ENCODE measurements at places on chromosomes 6 and 20.

DNA sequence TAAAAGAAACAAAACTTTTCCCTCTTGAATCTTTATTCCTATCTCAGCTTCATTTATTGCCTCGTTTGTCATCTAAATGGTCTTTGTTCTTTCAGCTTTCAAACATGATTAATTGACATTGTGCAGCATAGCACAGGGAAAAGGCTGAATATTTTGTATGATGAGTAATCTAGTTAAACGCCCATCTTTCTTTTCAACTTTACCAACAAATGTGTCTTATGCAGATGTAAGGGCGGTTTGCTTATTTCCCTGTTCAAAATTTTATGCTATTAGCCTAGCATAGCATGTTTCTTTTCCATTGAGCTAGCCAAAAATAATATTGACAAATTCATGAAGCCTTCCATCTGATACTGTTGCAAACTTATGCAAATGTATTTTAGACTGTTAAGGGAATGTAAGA, 176.4 kb upstream of the AKAP12 start:
- DNase-seq, result no peak

DNA sequence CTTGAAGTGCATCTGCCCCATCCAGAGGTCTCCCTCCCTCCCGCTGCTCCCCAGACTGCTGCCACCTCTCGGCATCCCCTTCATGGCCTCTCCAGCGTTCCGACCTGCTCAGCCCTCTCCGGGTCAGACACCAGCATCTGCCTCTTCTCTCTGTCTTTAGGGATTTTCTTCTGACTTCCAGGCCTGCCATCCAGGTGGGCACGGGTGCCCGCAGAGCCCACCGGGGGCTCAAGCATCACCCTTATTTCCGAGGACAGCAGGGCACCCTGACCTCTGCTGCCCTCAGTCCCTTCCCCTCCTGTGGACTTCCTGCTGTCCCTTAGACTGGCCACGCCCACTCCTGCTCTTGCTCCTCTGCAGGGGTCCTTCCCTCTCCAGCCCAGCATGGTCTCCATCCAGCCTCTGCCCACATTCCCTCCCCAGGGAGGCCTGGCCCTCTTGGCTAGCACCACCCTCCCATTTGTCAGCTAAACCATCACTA, 3.3 kb downstream of the NPEPL1 start:
- DNase-seq, result no peak

DNA sequence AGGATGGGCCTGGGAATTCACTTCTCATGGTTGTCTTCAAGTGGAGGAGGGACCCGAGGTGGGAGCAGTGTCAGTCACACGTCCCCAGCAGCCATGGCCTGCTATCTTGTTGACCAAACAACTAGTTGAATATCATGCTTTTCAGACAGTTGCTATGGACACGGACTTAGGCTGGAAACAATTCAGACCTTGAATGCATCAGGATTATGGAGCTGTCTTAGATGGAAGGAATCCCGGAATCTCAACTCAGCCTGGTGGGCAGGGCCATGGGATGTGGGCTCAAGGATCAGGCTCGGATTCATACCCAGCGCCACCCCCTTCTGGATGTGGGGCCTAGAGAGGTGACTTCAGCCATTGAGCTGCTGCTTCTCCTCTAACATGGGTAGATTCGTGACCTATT, 112.6 kb downstream of the DLGAP4 start:
- no peak for DNase-seq

DNA sequence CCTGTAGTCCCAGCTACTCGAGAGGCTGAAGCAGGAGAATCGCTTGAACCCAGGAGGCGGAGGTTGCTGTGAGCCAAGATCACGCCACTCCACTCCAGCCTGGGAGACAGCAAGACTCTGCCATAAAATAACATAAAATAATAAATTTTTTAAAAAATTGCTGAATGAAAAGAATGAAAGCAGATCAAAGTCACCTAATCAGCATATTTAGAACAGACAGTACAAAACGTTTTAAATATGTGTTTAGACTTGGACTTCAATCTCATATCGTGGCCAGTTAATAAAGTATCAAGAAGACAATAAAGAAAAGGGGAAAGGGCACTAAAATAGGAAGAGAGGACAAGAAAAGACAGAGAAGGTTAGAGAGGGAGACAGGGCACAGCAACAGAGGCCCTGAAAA, 74.6 kb downstream of the EPM2A start:
- no peak for DNase-seq

GRCh38 chr6:45830441-45831139, 185.1 kb downstream of the CLIC5 start:
- DNase-seq, result no peak

- no peak for DNase-seq
Measured at GRCh38 chr6:48813836-48814235, 649.2 kb downstream of the MMUT start.

DNA sequence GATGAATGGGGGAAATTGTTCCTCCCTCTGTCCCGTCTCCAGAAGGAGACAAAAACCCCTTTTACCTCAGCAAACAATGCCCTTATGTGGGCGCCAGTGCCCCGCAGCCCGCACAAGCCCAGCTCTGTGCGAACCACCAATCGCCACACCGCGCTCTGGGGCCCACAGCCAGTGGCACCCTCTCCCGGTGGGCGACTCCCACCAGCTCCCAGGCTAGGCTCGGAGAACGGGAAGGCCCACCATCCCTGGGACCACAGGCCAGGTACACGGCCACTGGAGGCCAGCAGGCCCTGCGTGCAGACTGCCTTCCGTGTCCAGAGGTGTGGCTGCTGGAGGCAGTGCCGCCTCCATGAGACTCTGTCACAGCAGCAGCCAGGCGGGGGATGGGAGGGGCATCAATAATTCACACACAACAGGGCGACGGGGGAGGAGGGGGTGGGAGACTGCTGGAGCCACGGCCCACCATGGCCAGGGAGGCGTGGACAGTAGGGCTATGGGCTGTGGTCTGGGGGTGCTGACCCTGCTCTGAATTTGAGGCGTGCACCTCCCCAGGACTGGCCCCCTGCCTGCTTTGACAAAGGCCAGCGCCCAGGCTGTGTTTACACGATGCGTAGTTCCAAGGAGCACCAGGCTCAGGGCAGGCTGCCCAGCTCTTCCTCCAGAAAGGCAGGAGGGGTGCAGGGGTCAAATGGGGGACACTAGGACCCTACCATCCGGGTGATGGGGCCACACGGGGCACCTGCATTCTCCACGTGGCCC, 105.7 kb downstream of the ASXL1 start:
- DNase-seq, result no peak

GRCh38 chr6:154868143-154868594, 126.9 kb upstream of the TIAM2 start:
- no peak for DNase-seq

DNA sequence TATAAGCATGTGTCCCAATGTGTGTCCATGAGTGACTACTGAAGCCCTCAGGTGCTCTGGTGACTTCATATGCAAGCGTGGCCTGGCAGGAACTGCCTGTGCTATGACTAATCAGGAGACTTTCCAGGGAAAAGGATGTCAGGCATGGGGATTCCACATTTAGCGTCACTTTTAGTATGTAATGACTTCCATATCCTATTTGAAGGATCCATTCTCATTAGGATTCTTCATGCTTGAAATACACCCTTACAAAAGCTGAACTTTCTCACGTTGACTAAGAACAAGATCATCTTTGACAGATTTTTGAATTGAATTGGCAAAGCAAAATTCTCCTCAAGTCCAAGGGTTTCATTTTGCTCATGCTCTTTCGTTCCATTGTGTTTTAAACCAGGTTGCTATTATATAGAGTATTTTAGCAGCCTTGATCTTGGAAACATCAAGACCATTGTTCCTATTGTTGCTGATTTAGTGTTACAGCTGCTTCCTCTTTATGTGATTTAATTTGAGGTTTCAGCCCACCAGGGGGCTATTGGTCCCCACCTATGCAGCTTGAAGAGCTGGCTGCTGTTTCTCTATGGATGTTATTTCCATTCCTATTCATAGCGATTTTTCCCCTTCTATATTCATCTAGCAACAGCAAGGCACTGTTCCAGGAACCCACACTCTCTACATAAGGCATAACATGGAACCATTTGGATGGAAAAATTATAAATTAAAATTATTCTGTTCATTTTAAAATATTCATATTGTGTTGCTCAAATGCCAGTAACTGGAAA, 418.6 kb downstream of the CDKAL1 start:
- DNase-seq, result no peak

GRCh38 chr20:61184194-61184593, 67.9 kb upstream of the CDH4 start:
- DNase-seq, result no peak

DNA sequence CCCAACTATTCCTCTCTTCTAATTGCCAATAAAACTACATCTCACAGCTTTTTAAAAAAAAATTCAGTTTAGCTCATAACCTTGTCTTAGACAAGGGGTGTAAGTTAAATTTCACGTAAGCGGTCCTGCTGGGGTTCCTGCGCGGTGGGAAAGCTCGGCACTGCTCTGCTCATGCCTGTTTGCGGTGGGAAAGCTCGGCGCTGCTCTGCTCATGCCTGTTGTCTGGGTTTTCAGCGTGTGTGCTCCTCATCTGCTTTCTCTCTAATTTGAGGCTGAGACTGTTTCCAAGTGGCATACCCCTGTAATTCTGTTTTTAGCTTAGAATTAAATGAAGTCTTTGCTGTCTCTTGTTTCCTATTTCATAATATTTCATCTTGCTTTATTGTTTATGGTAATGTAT, 18.6 kb downstream of the ARID1B start:
- no peak for DNase-seq

- DNase-seq, result no peak
Measured at GRCh38 chr20:37285664-37286374, 3.6 kb upstream of the MANBAL start.

DNA sequence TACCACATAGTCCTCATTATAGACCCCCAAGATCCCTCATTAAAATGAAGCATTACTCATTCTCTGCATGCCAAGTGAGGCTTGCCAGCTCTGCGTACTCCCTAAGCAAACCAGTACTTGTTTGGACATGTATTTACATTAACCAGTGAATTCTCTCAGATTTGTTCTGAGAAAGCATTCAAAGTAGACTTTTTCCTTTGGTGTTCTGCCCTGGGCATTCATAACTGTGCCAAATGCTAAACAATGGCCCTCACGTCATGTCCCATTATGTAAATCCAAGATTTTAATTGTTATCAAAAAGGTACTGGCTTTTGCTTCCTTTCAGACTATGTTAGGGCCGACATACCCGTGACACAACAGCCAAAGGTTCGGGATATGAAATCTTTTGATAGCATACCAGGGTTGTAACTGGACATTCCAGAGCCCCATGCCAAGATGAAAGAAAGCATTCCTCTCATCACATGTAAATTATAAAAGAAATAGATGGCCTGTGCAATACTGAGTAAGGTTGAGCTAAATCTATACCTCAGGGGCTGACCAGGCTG, 164.2 kb downstream of the ADAT2 start:
- no peak for DNase-seq

DNA sequence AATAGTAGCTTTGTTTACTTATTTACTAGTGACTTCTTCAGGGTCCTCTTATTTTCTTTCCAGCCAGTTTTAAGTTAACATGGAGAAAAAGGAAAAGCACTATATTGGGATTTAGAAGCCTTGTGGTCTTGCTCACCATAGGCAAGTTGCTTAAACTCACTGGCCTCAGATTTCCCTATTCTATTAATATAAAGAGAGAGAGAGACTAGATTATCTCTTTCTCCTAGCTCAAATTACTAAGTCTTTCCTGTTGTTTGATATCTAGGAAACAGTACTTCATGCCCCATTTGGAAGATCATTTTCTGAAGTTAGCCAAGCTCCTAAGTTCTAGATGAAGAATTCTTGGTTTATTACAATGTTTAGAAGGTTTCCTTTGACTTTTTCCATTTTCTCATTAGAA, 32.5 kb downstream of the CTNNBL1 start:
- no peak for DNase-seq

- DNase-seq, result no peak
Measured at GRCh38 chr6:1390946-1391799, 1.8 kb downstream of the FOXF2 start.

DNA sequence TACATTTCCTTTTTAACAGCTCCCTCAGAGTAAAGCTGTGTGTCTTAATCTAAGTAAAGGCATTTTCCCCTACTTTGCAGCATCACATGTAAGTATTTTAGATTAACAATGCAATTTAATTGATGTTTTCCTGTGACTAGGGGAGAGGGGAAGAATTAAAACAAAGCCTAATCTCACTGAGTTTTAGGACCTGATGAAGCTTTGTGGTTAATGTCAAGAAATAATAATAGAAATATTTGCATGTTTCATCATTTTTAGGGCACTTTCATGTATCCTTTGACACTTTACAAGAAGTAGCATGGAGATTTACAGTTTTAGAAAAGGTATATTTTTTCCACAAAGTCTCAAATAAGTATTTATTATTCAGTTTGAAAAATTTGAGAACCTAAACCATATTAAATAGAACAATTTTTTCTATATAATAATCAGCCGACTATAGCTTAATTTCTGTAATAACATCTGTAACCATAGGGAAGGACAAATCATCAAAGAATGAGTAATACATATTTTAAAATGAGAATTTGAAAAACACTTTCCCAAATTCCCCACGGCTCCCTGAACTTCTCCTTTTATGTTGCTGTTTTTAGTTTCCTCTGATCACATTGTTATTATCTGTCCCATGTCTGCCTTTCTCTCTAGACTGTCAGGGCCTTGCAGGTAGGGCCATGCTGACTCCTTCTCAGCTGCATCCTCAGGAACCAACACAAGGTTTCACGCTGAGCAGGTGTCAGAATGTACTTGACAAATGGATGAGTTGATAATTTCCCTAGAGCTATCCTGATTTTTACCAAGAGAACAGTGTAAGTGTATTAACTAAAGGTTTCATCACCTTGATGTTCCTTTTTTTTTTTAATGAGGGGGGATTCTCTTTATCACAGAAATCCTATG, 338.1 kb downstream of the SYNE1 start:
- DNase-seq, result no peak

DNA sequence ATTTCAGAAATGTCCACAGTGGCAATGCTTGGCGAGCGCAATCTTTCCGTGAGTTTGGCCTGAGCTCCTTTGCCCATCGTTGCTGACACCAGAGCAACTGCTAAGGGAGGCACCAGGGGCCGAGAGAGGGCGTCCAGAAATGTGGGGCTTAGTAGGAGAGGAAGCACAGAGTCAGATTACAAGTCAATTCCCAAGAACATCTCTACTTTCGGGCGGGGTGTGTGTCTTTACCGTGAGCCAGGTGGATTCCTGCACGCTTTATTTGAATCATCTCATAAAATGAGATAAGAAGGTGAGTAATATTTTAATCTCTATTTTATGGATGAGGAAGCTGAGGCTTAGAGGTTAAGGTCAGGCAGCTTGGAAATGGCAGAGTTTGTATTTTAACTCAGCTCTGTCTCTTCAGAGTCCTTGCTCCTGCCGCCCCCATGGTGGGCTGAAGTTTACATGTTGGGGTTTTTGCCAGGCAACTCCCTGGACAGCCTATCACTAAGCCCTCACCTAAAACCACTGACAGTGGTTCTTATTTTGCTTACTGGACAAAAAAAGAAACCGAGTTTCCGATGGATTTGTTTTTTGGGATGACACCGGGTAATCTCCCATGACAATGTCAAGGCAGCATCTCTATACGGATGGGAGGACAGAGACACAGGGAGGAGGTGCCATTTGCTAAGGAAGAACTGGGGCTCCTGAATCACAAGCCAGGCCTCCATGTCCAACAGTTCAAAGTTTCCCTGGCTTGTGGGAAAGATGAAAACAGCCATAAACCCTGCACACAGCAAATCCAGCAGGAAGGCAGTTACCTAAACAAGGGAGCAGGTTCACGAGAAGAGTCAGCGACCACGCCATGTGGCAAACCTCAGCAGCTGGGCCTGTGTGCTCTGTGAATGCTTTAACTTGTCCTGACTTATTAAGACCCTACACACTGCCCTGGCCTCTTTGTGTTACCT, 112.6 kb upstream of the SLC24A3 start:
- DNase-seq, result no peak

GRCh38 chr6:14454473-14454775, 336.9 kb downstream of the CD83 start:
- no peak for DNase-seq

- DNase-seq, result no peak
Measured at GRCh38 chr20:21513181-21513663, 642 bp downstream of the NKX2-2 start.

Measured in stimulated activated CD8-positive, alpha-beta memory T cell treated with anti-CD3 and anti-CD28 coated beads, Interleukin-7, amount 100 ng/mL, for 1 hour (primary cell).